ENCODE measurements at places on chromosomes 6 and 20.

- DNase-seq = no peak
Measured at GRCh38 chr6:126170978-126171382, 168.9 kb upstream of the CENPW start.

- no peak for DNase-seq
Measured at GRCh38 chr6:144722925-144723324, 437.8 kb downstream of the UTRN start.

DNA sequence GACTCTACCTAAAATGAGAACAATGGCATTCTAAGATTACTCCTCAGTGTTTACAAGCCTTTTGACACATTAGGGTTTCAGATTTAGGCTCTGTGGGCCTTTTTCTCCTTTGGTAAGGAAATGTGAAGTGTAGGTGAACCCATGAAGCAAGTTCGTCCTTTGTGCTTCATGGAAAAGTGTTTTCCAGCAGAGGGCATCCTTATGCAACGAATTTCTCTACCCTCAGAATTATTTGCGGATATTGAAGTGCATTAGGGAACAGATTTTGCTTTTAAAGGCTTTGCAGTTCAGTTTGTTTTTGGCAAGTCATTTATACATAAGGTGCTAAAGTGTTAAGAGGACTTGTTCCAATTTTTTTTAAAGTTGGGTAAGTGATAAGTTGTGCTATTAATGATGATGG, 55.7 kb upstream of the FERMT1 start:
- DNase-seq = no peak

DNA sequence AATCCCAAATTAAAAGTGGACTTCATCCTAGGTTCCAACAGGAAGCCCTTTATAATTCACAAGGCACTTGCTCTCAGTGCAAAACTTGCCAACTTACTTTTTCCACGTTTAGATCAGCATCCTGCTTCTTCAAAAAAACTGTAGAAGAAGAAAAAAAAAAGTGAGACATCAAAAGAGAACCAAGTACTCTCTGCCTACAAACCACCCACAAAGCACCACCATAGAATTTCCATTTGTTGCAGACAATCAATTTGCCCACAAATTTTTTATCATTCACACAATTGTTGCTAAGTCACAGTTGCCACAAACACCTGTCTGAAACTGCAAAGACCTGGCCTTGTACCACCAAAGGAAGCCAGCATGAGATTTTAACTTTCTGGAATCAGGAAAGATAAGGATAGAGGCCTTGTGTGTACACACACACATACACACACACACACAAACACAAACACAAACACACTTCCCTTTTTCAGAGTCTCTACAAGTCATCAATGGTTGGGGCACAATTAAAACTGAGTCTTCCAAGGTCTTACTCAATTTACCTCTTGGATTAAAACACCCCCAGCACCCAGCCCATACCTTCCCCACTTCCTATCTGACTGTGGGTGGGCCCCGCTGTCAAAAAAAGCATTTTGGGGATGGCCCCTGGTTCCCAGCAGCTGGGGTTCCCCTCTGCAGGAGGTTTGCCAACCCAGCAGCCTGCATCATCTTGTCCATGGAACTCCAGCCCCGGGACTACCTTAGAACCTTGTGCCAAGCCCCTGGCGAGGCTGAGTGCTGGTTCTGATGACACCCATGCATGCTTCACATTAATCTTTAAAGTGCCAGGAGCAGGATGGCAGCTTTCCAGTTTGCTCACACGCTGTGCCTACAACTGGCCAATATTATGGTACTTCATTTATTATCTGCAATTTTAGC, 26.5 kb downstream of the FYN start:
- DNase-seq = no peak

DNA sequence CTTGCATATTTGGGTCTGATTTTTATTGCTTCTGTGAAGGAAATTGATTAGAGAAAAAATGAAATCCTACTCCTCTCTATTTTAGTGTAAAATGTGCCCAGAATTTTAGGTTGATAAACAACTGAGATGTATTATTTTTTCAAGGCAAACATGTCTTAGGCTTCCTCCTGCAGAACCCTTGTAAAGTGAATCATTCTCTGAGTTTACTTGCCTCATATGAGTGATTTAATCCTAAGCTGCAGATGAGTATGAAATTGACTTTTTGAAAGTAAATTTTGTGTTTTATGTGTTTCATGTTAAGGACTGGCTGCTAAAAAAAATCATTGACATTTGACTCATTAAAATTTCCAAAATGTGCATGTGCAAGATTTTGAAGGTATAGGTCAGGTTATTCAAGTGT, 138.5 kb upstream of the PHACTR1 start:
- DNase-seq = no peak

DNA sequence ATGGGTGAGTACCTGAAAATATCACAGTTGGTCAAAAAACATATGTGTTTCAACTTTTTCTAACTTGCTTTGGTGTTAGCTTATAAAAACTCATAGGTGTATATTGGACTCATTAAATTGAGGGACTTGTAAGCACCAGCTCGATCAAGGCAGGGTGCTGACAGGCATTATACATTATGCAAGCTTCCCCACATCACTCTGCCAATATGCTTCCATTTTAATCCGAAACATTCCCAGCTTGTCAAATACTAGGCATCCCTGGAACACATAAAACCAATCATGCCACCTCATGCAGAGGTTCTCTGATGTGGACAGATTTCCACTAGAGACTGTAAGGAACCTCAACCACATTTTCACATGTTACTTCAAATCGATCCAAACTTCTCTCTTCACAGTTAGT, 187.3 kb upstream of the NT5E start:
- no peak for DNase-seq

- no peak for DNase-seq
Measured at GRCh38 chr20:64256282-64256935, 861 bp downstream of the PCMTD2 start.

DNA sequence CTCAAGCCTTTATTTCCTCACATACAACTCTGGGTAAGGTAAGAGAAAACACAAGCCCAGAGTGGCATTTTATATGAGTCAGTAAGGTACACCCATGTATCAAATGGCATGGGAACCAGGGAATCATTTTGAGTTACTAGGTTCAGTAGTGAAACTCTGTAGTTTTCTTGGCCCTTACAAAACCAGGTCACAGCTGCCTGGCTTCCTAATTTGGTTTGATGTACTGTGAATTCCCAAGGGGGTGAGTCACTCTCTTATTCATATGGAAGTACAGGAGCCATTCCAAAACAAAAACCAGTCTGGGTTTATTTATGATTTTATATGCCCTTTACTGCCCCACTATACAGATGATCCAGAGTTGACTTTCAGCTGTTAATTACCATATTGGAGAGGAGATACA, 70.7 kb downstream of the PDE7B start:
- peak; percentile 23 for DNase-seq
